Uterus (tissue), 4 donors: ENCODE measurements at places on chromosomes 11 and 22. TPM values are rescaled to one million over a fixed set of nuclear protein-coding genes. Genes with fewer than 3 reads are reported as not detected.

DNA sequence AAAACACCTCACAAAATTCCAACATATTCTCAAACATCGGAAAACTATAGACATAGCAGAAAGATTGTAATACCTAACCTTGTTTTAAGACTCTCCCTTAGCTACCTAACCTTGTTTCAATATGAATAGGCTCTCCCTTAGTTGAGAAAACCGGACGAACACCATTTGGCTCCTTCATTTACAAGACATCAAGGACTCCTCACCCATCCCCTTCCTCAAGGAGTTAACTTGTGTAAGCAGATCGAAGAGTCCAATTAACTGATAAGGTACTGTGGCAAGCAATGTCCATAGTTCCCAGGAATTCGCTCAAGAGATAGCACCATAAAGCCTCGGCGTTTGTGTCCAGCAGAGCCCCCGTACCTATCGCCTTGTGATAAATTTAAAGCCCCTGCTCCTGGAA, 4.6 kb upstream of the ACRV1 start:
- no peak overlapping the region for H3K4me3 ChIP-seq
- no peaks in the 10 kb centered on the region for H3K36me3 ChIP-seq
- no peak for DNase-seq

DNA sequence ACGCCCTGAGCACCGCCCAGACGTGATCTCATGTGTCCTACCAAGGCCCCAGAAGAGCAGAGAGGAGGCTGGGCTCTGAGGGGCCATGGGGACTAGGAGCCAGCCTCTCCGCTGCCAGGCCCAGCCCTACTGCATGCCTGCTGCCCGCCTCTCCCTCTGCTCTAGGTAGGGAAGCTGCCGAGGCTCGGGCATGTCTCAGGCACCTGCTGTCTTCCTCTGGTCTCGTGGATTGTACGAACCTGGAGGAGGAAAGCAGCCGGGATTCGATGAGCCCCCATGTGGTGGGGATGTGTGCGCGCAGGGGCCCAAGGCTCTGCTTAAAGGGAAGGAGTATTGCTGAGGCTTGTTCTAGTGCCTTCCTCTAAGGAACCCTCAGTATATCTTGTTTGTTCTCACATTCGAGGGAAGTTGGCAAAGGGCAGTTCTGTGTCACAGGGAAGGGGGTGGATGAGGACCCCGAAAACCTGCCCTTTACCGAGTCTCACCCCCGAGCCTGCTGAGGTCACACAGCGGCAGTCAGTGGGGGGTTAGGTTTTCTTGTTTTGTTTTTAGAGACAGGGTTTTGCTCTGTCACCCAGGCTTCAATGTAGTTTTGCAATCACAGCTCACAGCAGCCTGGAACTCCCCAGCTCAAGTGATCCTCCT, 21.2 kb downstream of the DAGLA start:
- H3K27me3 ChIP-seq, result no peaks in the 10 kb centered on the region
- peaks cover 12% of the 10 kb centered on the region for H3K4me1 ChIP-seq
- H3K4me3 ChIP-seq, result no peak overlapping the region
- H3K27ac ChIP-seq, result no peak overlapping the region

DNA sequence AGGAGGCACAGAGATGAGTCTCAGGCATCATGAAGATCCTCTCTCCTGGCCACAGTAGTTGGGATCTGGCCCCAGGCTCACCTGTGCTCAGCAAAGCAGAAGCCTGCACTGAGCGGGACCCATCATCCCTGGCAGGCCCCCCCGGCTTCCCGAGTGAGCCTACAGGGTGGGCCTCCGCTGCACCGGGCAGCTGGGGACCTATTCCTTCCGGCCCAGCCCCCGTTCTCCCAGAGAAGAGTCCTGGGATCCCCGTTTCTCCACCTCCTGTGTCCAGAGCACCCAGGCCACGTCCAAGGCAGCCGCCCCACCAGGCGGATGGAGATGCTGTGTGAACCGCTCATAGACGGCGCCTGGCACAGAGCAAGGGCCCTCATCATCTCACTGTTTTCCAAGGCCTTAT, 52.5 kb downstream of the ANO1 start:
- H3K4me3 ChIP-seq, result no peak overlapping the region
- H3K36me3 ChIP-seq, result no peaks in the 10 kb centered on the region
- no peak for DNase-seq
- H3K4me1 ChIP-seq, result no peaks in the 10 kb centered on the region
- no peak overlapping the region for H3K27ac ChIP-seq
- no peaks in the 10 kb centered on the region for H3K27me3 ChIP-seq

SCYL1 gene
- total RNA-seq, result 101 TPM
